ENCODE measurements at places on chromosomes 1 and 21.

DNA sequence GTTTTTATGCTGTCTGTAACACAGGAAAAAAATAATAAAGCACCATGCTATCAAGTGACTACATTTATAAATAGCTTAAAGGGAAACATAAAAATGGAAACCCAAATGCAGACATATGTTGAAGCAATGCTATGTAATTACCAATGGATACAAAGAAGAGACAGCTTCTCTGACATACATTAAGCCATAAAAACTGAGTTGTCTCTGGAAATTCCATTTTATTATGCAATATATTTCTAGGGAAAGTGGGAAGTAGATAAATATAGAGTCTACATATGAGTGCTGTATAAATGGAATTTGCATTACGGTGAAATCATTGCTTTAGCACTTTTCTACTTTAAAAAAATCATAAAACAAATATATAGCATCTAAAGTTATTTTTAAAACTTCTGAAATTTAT is 135.2 kb upstream of the COL11A1 start:
- H3K36me3 ChIP-seq: no peaks in the 10 kb centered on the region
- H3K4me1 ChIP-seq: no peaks in the 10 kb centered on the region
- no peak overlapping the region for H3K27ac ChIP-seq
- no peaks in the 10 kb centered on the region for H3K27me3 ChIP-seq
- H3K4me3 ChIP-seq: no peak overlapping the region

DNA sequence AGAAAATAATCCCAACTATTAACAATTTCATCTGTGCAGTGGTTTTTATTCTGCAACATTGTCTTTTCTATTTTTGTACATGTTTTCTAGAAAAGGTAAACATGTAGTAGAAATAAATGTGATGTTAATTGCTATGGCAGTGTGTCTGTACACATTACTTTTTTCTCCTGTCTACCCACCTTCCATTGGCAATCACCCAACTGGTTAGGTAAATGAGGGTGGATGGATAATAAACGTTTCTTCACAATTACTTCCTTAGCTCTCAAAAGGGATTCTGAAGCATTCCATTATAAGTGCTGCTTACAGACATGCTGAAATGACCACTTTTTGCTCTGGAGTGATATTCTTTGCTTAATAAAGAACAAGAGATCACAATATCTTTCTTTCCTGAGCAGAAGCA is 61.4 kb downstream of the MAGI3 start:
- DNase-seq: no peak
- H3K4me1 ChIP-seq: peaks cover 3% of the 10 kb centered on the region
- H3K36me3 ChIP-seq: no peaks in the 10 kb centered on the region
- no peak overlapping the region for H3K4me3 ChIP-seq

- H3K4me3 ChIP-seq: no peak overlapping the region
- H3K27ac ChIP-seq: peak overlapping the region; percentile 50
- no peaks in the 10 kb centered on the region for H3K36me3 ChIP-seq
- H3K4me1 ChIP-seq: no peaks in the 10 kb centered on the region
These were observed 38.2 kb downstream of the RABIF start for GRCh38 chr1:202850593-202851362.

DNA sequence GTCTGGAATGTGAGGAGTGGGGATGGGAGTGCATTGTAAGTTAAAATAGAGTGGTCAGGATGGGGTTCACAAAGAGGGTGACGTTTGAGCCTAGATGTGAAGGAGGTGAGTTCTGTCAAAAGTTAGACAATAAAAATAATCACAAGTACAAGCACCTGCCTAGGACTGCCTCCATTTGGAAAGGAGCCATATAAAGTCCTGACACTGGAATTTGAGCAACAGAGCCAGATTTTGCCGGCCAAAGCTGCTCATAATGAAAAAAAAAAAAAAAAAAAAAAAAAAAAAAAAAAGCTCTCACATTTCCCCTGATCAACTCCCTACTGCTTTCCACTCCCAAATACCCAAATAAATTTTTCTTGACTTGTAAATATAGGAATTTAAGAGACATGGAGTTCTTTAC is 4.1 kb downstream of the PALMD start:
- no peak for DNase-seq
- peaks cover 7% of the 10 kb centered on the region for H3K4me1 ChIP-seq
- H3K27me3 ChIP-seq: no peaks in the 10 kb centered on the region
- H3K4me3 ChIP-seq: no peak overlapping the region
- H3K36me3 ChIP-seq: no peaks in the 10 kb centered on the region
- no peak overlapping the region for H3K27ac ChIP-seq

GRCh38 chr1:207316622-207317391 is 4.7 kb upstream of the CD55 start:
- H3K27me3 ChIP-seq: no peaks in the 10 kb centered on the region
- no peak overlapping the region for H3K4me3 ChIP-seq
- H3K27ac ChIP-seq: no peak overlapping the region
- DNase-seq: no peak
- no peaks in the 10 kb centered on the region for H3K4me1 ChIP-seq
- H3K36me3 ChIP-seq: no peaks in the 10 kb centered on the region

GRCh38 chr1:46333300-46334029 is 7.1 kb upstream of the NSUN4 start:
- H3K4me3 ChIP-seq: no peak overlapping the region
- H3K27ac ChIP-seq: no peak overlapping the region
- no peaks in the 10 kb centered on the region for H3K27me3 ChIP-seq
- H3K4me1 ChIP-seq: no peaks in the 10 kb centered on the region
- no peak for DNase-seq
- H3K36me3 ChIP-seq: no peaks in the 10 kb centered on the region

DNA sequence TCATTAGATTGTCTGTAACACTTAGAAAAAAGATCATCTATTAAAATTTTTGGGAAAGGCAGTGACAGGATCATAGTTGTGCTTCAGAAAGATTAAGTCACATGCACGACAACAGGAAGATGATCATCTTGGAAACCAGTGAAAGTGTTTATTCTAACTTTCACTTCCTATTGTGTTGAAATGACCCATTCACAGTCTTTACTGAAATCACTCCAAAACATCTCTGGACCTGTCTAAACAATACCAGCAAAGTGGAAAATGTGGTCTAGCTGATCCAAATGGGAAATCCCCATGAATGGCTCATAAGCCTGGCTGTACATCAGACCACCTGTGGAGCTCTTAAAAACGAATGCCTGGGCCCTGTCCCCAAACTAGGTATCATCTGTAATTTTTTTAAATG is 111.1 kb upstream of the ETV3 start:
- DNase-seq: no peak
- no peaks in the 10 kb centered on the region for H3K27me3 ChIP-seq
- no peaks in the 10 kb centered on the region for H3K4me1 ChIP-seq

- no peak overlapping the region for H3K27ac ChIP-seq
- H3K36me3 ChIP-seq: no peaks in the 10 kb centered on the region
- no peak overlapping the region for H3K4me3 ChIP-seq
- no peaks in the 10 kb centered on the region for H3K4me1 ChIP-seq
- DNase-seq: no peak
These were observed 59.2 kb downstream of the HTR6 start for GRCh38 chr1:19723874-19724273.

DNA sequence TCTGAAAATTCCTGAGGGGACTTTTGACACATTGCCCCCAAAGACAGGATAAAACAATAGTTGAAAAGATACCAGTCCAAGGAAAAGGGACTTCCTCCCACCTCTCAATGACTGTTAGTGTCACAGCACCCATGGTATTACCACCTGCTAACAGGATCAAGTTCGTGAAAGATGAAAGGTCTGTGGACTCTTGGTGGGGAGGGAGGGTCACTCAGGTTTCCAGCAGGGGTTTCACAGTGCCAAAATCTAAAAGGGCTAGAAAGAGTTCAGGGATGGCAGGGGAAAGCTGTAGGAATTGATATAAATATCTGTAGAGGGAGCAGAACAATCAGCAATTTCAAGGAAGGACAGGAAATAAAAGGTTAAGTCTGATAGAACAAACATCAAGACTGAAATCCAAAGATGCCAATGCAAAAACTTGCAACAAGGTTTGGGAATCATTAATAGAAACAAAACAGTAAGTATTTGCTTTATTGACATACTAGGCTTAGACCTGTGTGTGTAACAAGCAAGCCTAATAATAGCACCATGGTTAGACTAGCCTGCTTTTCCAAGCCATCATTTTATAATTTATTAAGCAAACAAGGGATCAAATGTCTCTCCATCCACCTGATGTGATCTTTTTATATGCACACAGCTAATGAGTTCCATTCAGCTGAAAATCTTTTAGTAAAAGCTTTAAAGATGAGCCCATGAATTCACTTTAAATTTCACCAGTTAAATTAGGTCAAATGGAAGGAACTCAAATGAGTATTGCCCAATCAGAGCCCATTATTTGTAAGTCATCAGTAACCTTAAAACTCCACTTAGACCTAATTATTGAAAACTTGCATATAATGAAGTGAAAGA is 3.7 kb downstream of the MCL1 start:
- H3K27ac ChIP-seq: peak overlapping the region; percentile 99
- H3K27me3 ChIP-seq: no peaks in the 10 kb centered on the region
- DNase-seq: peak; percentile 34

- no peak for DNase-seq
- no peak overlapping the region for H3K27ac ChIP-seq
- H3K4me3 ChIP-seq: no peak overlapping the region
- H3K36me3 ChIP-seq: no peaks in the 10 kb centered on the region
These were observed 27.2 kb downstream of the RAB7B start for GRCh38 chr1:205976036-205976435.

GRCh38 chr21:43370091-43370658 is 56.8 kb downstream of the SIK1 start:
- H3K4me1 ChIP-seq: no peaks in the 10 kb centered on the region
- no peak for DNase-seq
- no peaks in the 10 kb centered on the region for H3K36me3 ChIP-seq

- no peaks in the 10 kb centered on the region for H3K36me3 ChIP-seq
- H3K27ac ChIP-seq: no peak overlapping the region
- no peaks in the 10 kb centered on the region for H3K4me1 ChIP-seq
- DNase-seq: peak; percentile 73
These were observed 61.7 kb upstream of the ADAR start for GRCh38 chr1:154669464-154670282.

- H3K27me3 ChIP-seq: no peaks in the 10 kb centered on the region
- DNase-seq: no peak
- no peaks in the 10 kb centered on the region for H3K4me1 ChIP-seq
These were observed 35.0 kb downstream of the DHCR24 start for GRCh38 chr1:54851936-54852524.

DNA sequence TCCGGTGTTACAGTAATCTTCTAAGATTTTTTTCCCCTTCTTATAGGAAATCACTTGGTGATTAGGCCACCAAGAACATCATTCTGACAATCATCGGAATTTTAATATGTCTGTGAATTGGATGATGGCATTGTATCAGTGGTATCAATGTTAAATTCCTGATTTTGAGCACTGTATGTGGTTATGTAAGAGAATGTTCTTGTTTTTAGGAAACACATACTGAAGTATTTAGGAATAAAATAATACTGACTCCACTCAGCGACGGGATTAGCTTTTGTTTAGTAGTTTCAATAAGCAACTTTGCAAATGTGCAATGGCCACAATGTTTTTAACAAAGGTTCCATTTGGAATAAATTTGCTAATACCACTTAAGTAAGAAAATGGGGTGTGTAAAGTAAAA is 30.6 kb downstream of the COL6A1 start:
- H3K36me3 ChIP-seq: no peaks in the 10 kb centered on the region
- no peaks in the 10 kb centered on the region for H3K4me1 ChIP-seq
- H3K4me3 ChIP-seq: no peak overlapping the region
- DNase-seq: no peak
